NCI-H187 (cell line): ENCODE measurements at places on chromosomes 13 and 19.

GRCh38 chr13:35600137-35600536 is 123.6 kb upstream of the MAB21L1 start:
- no peak for DNase-seq

GRCh38 chr13:27954406-27954851 is 14.7 kb downstream of the CDX2 start:
- no peak for DNase-seq

GRCh38 chr13:53142306-53142705 is 113.7 kb downstream of the OLFM4 start:
- no peak for DNase-seq

GRCh38 chr19:54418030-54418929 is 3.0 kb downstream of the TTYH1 start:
- DNase-seq: no peak

GRCh38 chr13:91297503-91297902 is 50.0 kb upstream of the MIR17HG start:
- DNase-seq: no peak

DNA sequence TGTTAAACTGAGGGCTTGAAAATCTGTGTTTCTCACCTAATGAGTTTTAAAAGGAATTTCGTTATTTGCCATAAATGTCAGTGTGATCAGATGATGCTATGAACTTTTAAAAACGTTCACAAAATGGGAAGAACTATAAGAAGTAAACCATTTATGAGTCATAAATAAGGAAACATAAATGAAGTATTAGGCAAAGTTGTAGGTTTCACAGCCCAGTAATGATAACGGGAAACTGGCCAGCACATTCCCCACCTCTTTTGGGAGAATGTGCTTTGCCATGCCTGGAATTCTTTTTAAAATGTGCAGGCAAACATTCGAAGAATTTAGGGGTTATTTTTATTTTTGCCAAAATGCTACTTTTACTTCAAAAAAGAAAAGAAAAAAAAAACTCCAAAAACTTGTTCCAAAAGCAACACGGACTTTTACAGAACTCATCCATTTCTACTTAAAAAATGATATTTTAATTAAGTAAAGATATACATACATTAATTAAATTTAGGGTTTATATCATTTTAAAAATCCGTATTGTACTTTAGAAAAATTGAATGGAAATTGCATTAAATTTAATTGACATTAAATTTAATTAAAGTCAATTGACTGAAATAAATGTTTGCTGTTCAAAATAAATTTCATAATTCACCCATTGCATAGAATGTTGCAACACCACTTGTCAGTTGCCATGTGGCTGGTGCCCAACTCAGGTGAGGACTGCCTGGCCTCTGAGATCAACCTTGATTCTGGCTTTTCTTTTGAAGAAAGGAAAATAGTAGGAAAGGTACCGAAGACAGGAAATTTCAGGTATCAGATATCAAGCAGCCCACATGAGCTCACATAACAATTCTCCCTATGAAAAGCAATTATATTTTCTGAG is 1198.5 kb downstream of the EFNB2 start:
- no peak for DNase-seq

DNA sequence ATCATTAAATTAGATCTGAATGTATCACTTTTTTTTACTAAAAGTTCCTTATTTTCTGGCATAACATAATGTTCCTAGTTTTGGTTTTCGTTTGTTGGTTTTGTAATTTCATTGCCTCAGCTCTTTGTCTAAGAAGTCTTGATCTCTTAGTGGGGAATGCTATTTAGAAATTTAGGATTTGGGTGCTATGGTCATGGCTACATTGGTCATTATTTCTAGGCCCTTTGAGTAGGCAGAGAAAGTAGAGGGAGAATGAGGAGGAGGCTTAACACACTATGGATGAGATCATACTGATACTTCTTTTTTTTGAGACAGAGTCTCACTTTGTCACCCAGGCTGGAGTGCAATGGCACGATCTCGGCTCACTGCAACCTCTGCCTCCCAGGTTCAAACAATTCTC is 41.8 kb downstream of the PIBF1 start:
- no peak for DNase-seq
